ENCODE measurements at places on chromosomes 1 and 21.

DNA sequence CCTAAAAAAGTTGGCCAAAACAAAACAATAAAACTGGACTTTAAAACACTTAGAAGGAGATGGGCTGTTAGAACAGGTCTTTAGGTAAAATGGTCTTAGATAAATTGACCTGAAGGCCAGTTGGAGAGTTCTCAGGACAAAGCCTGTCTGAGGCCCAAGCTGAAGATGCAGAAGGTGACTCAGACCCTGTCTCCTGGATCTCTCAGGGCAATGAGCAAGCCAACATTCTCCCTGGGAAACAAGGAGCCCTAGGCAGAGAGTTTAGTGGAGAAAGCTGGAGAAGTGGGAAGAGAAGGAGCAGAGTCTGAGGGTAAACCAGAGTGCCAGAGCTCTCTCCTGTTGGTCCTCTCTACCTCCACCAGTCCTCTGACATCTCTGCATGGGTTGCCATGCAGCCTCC lies 70.1 kb downstream of the FCRL5 start:
- DNase-seq, result no peak

- no peak for DNase-seq
Measured at GRCh38 chr1:94095744-94096469, 25.0 kb downstream of the ABCA4 start.

GRCh38 chr1:154404511-154404931 lies 622 bp upstream of the IL6R start:
- DNase-seq, result no peak

- no peak for DNase-seq
Measured at GRCh38 chr1:103489935-103490334, 35.6 kb upstream of the RNPC3 start.

DNA sequence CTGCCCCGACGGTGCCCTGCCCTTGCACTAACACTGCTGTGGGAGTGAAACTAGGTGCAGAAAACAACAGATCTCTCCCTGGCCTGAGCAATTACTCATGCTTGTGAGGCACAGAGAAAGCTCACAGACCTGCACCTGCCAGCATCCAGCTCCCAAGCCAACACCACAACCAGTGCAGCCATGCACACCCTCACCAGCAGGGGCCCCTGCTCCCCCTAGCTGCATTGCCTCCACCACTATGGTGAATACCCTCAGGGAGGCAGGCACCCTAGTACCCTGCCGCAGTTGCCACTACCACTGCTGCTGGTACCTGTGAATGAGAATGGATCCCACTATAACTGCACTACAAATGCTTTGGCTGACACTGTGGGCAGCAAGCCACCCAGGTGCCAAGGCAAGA lies 7.1 kb upstream of the DIRAS3 start:
- no peak for DNase-seq

DNA sequence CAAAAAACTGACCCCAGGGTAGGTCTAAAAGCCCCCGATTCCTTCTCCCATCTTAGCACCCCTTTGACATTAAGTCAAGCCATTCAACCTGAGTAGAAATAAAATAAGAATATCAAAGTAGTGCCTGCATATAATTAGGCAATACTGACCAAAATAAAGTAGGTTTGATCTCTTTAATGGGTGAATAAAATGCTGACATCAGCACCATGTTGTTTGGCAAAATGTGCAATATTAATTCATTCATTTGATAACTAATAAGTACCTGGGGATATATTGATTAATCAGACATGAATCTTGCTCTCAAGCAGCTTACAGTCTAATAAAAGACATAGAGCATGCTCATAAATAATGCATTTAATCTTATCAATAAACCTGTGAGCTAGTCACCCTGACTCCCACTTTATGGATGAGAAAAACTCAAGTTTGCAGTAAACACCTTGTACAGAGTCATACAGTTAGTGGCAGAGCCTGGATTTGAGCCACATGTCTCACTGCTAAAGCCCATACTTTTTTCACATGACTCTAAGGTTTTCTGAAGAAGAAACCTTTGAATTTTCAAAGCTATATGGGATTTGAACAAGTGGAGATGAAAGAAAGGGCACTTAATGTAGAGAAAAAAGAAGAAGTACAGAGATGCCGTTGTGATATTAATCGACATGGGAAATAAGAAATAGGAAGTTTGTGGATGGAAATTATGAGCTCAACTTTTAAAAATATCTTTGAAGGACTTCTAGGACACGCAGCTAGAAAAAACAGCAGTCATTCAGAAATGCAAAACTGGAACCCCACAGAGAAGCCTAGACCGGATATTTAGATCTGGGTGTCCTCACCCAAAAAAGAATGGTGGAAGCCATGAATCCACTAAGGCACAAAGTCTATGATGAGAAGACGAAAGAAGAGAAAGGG lies 183.9 kb downstream of the TOMM20 start:
- no peak for DNase-seq

DNA sequence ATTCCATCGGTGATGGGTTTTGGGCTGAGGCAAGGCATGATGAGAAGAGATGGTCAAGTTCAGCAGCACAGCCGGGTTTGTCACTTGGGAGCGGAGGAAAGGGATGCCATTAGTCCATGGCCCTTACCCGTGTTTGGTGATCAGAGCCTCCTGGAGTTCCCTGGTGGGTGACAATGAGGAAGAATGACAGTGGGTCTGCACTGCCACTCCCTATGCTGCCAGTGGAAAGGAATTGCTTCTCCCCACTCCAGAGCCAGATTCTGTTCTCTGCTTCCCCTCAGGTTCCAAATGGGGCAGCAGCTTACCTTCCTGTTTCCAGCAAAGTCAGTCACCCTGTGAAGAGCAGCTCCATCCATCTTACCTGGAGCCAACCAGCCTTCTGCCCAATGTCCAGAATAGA lies 393.1 kb downstream of the PTPRU start:
- DNase-seq, result no peak

DNA sequence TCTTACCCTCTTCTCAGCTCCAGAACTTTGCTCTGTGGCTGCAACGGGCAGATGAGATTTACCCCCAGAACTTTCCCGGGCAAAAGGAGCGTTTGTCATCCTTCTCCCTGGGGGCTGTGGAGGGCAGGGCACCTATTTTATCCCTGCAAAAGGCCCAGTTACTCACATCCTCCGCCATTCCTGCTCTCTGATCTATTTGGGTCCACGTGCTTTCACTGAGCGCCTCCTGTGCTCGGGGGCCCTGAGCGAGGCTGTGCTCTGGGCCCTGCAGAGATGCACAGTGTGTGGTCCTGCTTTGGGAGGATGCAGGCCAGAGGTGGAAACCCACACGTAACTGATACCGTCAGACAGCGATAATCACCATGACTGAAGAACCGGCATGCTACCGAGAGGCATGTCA lies 2.4 kb upstream of the CSMD2 start:
- no peak for DNase-seq
